ENCODE measurements at places on chromosomes 16 and 17.

DNA sequence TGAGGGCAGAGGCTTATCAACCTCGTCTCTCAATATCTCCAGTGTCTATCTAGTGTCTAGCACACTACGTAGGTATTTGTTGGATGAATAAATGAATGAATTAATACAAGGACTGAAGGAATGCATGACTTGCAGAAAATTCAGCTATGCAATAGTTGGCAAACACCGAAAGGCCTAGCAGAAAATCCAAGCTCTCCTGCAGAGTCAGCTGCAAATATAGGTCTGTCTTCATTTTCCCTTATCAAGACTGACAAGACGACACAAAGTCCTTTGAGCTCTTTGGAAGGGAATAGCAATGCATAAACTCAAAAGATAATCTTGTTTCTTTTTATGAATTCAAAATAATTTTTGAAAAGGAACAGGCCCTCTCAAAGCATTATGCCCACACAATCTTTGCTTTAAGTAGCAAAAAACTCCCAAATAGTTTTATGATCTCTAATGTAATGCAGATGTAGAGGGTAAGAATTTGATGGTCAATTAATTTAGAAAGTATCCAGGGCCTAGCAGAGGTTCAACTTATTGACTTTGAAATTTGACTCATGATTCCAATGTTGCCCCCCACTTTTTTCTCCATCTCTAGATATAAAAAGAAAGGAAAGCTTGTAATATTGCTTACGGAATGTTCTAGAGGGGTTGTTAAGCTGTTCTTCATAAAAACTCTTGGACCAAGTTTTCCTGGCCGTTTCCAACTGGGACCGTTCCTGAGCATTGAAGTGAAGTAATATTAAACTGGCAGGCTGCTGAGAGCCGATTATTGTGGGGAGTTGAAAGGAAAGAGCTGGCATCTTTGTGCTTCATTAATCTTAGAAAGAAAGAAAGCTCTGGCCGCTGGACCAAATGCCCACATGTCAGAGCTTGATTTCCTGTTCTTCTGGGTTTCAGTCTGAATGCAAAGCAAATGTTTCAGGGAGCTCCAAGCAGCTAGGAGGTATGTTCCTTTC is 227.3 kb downstream of the HS3ST3A1 start:
- no peak for DNase-seq

DNA sequence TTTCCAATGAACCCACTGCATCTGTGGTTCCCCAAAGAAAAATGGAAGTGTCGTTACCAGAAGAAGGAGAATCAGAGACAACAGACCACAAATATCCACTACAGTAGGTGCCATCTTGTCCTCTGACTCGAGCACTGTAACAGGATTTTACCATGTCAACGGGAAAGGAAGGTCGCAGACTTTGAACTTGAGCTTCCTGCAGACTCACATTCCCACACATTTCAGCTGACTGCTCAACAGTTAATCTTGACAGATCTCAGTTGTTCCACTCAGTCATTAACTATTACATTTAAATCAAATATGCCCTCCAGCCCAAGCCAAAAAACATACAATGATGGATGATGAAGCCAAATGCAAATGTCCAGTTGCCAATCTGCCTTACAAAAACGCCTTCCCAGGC is 37.0 kb downstream of the GAS7 start:
- no peak for DNase-seq

DNA sequence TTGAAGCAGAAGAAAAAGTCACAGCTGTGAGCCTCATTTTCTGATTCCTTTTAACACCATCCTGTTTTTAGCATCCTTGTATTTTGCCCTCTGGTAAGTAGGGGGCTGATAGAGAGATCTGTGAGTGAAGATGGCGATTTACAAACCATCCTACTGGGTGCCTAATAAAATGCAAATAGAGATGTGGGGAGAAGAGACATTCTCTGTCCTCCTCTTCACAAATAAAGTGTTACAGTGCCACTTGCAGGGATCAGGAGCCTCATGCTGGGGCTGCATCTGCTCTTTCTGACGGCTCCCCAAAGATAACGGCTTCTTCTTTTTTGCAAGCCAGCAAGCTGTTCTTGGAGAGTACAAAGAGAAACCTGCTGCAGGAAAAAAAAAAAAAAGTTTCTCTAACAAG is 418.6 kb downstream of the TOX3 start:
- no peak for DNase-seq

- DNase-seq = peak; percentile 65
Measured at GRCh38 chr16:53372992-53373871, 61.0 kb upstream of the RBL2 start.

DNA sequence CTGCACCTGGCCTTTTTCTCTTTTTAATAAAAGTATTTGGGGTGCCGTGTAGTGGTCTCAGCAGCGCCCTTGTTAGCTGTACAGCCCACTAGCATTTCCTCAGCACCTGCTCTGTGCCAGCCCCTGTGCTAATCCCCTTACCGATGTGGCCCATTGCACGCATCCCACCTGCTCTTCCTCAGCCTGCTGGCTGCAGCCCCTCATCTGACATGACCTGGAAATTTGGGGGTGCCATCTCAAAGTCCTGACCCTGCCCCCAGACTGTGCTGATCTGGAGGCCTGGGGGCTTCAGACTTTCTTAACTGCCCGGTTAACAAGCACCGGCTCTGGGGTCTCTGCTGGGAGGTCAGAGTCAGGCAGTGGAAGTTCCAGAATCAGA is 10.4 kb downstream of the GPRC5C start:
- no peak for DNase-seq

DNA sequence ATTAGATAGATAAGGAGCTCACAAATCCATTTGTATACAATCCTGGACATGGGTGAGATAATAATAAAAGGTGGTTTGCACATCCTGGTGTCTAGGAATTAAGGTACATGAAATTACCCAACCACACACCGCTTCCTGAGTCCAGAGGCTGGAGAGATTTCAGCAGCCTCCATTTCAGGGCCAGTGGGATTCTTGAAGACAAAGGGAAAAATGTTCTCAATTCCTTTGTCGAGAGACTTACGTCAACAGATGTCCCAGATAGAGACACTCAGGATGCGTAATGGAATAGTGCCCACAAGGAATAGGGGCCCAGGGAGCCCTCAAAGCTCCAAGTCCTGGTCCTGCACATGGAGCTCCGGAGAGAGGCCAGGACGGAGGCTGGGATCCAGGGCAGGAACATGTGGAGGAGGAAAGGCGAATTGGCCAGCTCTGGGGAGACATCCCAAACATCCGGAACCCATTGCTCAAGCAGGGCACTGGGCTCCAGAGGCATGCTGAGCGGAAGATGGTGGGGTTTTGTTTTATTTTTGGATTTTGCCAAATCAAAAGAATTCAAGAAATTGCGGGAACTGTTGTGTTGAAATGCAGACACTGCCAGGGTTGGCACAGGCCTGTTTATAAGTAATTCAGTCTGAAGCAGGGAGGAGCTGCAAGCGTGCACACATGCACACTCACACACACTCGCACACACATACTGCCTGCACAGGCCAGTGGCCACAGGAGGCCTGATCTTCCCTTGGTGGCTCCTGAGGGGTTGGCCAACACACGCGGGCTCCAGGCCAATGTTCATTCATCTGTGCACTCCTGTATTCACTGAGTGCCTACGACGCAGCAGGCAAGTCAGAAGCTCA is 97.2 kb downstream of the NOG start:
- no peak for DNase-seq

- no peak for DNase-seq
Measured at GRCh38 chr16:89326721-89327120, 109.2 kb downstream of the ZNF778 start.

DNA sequence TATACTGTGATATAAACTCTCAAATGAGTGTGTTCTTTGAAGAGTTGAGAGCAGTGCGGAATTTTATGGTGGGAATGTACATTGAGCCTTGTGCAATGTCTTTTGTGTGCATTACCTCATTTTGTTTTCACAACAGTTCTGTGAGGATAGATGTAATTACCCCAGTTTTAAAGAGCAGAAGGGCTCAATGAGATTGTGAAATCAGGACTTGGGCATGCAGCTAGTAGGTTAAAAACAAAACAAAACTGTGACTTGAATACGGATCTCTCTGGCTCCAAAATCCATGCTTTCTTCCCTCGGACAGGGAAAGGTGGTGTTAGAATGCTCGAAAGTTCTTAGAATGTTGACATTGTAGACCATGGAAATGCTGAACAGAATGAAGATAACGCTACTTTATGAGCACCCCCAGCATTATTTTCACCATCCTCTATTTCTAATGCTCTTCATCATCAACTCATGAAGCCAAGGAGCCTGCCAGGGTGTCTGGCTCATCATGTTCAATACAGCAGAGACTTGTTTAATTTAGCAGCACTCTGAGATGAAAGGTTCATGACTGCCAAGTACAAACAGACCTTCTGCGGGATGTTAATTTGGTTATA is 17.1 kb downstream of the MRTFB start:
- DNase-seq = no peak

GRCh38 chr16:31200821-31201568 is 1.6 kb downstream of the PYCARD start:
- DNase-seq = no peak

GRCh38 chr17:73533781-73534180 is 110.5 kb downstream of the SDK2 start:
- no peak for DNase-seq

DNA sequence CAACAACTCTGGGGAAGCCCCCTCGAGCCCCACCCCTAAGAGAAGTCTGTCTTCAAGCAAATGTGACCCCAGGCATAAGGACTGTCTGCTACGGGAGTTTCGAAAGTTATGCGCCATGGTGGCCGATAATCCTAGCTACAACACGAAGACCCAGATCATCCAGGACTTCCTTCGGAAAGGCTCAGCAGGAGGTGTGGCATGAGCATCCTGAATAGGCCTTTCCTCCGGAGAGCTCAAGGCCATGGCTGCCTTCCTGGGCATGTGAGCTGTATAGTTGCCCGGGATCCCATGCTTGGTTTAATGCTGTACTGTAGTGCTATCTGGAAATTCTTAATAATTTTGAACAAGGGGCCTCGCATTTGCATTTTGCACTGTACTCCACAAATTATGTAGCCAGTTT is 9.2 kb downstream of the LIG3 start:
- DNase-seq = no peak

GRCh38 chr16:1749152-1750117 is 21.9 kb downstream of the NME3 start:
- no peak for DNase-seq

GRCh38 chr17:77617516-77617915 is 341.0 kb upstream of the TNRC6C start:
- no peak for DNase-seq

DNA sequence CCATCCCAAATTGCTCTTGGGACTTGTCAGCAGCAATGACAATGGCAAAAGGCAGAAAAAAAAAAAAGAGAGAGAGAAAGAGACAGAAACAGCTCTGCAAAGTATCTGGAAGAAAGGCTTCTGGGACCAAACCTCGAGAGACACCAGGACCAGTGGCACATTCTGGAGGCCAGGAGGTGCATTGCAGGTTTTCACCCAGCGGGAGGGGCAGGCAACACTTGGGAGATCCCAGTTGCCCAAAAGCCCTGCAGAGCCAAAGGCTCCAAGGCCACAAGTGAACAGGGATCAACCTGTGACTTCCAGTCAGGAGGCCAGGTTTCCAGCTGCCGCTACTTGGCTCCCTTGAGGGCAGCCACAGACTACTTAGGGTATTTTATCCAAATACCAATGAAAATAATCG is 110.8 kb upstream of the CDH5 start:
- DNase-seq = no peak

DNA sequence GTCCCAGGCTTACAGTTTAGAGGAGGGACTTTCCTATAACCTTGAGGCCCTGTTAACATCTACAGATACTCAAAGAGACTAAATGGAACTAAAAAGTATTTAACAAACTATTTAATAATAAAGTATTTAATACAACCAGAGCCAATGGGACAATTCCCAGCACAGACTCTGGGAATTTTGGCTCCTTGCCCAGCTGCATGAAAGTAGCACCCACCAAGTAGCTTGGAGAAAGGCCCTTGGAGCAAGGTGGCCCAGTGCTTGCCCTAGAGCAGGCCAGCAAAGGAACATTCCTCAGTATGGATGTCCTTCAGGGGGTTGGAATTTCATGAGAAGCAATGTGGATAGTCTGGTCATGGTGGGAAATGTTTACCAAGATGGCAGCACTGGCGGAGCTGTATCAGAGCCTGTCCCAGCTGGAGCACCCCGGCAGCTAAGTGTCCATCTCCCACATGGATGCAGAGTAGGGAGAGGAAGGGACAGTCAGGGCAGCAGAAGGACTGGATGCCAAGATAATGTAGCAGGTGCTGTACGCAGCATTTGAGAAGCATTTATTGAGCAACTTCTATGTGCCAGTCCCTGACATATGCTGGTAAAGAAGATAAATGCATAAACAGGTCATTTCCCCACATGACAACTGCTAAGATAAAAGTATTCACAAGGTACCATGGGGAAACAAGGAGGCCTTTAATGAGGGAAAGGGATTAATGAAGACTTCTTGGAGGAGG is 5.2 kb upstream of the SMARCD2 start:
- no peak for DNase-seq

DNA sequence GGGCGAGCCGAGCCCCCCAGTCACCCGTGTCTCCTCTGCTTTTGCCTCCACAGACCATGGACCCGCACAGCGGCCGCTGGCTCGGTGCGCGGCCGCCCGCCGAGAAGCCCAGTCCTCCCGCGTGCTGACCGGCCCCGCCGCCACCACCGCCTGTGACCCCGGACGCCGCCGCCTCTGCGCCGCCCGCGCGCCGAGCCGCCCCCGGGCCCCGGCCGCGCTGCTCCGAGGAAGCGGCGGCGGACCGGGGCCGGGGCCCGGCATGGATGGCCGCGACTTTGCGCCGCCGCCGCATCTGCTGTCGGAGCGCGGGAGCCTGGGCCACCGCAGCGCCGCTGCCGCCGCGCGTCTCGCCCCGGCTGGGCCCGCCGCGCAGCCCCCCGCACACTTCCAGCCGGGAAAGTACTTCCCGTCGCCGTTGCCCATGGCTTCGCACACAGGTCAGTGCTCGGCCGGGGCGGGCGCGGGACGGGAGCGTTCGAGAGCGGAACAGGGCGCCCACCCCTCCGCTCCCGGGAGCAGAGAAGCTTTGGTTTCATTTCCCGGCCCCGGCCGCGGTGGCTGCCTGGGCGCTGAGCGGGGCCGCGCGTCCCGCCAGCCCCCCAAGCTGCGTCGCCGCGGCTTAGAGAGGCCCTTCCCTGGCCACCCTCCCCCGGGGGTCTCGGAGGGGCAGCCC is 4.4 kb downstream of the BAHCC1 start:
- no peak for DNase-seq

- DNase-seq = no peak
Measured at GRCh38 chr16:4488499-4488967, 12.3 kb downstream of the HMOX2 start.

Data from stimulated activated CD4-positive, alpha-beta T cell treated with anti-CD3 and anti-CD28 coated beads, Interleukin-15, amount 100 ng/mL, for 1 hour (primary cell).